BJ (cell line): ENCODE measurements at places on chromosomes 3 and 15. TPM values are rescaled to one million over a fixed set of nuclear protein-coding genes. Genes with fewer than 3 reads are reported as not detected.

GRCh38 chr3:116199063-116199462 is 246.2 kb downstream of the LSAMP start:
- DNase-seq: no peak

GRCh38 chr15:74540161-74540760 is 759 bp upstream of the ARID3B start:
- no peak for DNase-seq

DNA sequence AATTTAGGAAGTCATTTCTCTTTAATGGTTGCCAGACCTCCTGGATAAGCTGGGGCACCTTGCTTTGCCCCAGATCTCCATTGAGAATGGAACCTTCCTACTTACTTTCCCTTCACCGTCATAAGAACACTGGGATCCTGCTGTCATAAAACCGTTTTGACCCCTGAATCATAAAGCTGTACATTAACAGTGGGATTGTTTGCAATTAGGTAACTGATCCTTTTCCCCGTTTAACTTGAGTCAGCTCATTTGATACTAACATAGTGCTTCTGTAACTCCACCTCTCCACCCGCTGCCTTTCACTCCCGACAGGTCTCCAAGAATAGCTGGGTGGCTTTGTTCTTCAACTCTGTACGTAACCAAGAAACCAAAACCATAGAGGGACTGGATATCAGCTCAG is 308.2 kb upstream of the WNT5A start:
- no peak for DNase-seq

DNA sequence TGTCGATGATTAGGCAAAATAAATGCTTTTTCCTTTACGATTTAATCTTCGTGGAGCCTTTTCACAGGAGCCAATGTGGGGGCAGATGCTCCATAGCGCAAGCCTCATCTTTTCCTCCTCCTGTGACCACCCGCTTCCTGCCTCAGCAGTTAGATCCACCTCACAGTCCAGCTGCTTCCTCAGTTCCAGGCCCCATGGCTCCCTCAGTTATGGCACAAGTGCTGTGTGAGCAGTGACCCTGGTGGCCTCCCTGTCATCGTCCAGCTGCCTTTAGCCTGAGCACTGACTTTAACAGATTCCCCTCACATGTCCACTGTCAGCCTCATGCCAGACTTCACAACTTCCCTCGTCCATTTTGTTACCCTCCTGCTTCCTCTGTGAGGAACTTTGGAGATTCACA is 424.6 kb upstream of the GBE1 start:
- no peak for DNase-seq

DNA sequence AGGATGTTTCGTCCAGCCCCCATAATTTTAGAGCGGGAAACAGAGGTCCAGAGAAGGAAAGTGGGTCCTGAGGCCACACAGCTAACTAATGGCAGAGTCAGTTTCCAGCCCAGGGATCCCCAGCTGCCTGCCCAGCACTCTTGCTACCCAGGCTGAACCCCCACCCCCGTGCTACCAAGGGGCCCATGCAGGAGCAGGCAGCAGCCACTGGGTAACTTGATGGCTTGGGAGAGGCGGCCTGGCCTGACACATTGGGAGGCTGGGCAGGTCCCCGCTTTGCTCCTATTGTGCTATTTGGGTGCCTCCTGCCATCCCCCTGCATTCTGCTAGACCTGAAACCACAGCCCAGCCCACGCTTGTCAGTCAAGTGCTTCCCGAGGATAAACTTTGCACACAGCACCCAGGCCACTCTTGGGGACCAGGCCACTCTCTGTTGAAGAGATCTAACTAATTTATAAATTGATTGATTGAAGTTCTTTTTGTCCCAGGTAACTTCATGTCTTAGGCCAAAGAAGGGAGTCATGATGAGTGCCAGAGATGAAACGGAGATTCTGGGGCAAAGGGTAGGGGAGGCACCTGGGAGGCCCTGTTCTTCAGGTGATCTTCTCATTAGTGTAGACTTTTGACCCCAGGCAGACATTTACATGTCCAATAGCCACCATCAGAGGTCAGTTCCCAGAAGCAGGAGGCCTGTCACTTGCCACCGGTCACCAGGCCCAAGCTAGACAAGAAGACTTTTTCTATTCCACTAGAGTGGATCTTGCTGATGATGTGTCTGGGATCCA is 7.0 kb downstream of the PAK6 start:
- no peak for DNase-seq

- no peak for DNase-seq
Observed at GRCh38 chr3:8286086-8286485, 215.5 kb upstream of the LMCD1 start.

GRCh38 chr3:23256741-23257435 is 53.8 kb downstream of the UBE2E2 start:
- DNase-seq: no peak

DNA sequence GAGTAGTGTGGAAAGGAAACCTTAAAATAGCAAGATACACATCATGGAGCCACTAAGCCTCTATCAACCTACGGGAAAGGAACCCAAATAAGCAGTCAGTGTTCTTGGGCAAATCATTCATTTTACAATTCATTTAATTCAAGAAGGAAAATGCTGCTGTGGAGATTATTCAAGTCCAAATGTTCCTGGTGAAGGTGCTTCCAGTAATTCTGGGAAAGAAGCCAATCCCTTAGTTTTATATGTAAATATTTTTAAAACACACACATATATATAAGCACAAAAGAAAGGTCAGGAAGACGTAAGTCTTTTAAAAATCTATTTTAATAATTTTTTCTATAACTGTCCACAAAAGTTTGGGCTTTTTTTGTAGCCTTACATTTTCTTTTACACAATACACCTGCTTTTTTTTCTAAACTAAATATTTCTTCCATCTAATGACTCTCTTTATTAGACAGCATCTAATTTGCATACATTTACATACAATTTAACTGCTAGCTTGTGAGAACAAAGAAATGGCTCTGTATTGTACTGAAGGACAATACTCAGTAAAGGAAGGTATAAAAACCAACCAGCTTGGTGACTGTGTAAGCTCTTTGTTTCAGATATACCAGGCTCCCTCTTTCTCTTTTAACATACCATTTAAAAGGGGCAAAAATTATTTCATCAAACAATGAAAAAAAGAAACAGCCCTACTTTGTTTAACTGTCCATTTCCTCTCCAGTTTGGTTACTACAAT is 269.5 kb downstream of the ZBTB20 start:
- DNase-seq: no peak

GRCh38 chr3:177810162-177810623 is 612.9 kb upstream of the TBL1XR1 start:
- DNase-seq: peak; percentile 91

DNA sequence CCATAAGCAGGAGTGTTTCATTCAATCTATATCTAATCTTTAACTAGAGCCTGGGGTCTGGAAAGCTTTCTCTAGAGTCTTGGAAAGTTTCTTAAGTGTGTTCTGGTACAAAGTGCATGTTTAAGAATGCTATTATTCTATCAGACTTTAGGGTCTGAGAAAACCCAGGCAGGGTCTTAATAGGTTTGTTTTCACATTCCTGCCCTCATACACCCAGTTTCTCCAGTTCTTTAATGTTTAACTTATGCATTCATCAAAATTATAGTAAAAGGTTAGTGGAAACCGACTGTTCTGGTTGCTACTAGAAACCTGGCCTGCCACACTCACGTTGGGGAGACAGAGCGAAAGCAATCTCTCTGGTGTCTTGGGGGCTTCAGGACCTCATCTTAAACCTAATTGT is 102.9 kb upstream of the WDR72 start:
- DNase-seq: no peak

DNA sequence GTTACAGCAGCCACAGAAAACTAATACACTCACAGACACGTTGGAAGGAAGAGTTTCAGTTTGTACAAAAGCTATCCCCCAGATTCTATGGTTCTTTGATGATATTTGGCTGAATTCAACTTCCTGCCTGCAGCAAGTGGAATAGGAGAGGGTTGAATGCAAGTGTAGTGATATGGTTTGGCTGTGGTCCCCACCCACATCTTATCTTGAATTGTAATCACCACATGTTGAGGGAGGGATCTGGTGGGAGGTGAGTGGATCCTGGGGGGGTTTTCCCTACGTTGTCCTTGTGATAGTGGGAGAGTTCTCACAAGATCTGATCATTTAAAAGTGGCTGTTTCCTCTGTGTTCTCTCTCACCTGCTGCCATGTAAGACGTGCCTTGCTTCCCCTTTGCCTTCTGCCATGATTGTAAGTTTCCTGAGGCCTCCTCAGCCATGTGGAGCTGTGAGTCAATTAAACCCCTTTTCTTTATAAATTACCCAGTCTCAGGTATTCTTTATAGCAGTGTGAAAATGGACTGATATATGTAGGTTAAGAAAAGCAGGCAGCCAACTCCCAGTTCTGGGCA is 29.8 kb downstream of the NMNAT3 start:
- DNase-seq: no peak

DNA sequence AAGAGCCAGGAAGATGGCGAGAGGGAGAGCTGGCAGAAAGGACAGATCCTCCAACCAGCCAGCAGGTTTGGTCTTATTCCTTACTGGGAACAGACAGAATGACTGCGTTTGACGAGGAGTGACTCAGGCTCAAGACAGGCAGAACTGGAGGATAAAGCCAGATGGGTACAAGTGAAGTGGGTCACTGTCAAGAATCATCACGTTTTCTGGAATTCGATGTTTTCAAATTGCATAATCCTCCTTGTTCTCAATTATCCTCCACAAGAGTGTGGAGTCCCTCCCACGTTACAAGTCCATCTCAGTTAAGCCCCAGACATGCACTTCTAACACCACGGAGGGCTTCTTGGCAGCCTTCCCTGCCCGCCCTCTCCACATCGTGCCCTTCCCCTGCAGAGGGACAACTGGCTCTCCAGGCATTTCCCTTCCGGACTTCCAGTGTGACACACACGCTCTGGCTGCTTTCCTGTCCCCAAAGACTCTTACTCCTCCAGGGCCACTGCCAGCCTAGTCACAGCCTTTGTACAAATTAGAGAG is 183.1 kb downstream of the CHST2 start:
- DNase-seq: peak; percentile 80

DNA sequence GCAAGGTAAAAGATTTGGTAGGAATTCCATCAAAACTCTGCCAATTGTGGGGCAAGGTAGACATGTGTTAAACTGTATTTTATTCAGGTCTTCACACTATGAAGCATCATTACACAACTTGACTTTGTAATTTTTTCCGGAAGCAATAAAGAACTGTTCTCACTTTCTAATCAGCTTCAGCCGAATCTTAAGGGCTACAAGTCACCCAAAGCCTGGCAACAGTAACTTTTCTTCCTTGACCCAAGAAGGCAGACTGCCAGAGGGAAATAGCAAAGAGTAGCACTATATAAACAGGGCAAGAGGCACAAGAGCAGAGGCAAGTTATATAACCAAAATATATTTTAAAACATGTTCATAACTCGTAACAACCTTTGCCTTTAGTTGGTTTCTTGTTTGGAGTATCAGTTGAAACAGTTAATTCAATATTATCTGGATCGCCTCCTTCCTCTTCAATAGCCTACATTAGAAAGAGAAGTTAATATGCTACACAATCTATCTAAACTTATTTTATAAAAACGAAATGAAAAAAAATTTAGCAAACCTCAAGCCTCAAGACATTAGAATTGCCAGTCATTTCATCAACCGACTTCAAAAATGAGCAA is 1.4 kb downstream of the SLTM start:
- no peak for DNase-seq

DNA sequence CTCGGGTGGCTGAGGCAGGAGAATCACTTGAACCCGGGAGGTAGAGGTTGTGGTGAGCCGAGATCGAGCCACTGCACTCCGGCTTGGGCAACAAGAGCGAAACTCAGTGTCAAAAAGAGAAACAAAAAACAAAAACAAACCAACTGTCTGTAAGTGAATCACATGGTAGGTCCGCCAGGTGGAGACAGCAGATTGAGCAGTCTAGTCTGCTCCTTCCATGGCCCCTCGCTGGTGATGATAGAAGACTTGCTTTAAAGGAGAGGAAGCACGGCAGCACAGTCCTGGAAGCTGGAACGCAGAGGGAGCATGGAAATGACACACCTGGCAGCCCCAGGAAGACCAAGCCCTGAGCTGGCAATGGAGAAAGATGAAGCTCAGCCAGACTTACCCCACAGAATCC is 31.4 kb upstream of the MGLL start:
- no peak for DNase-seq

DNA sequence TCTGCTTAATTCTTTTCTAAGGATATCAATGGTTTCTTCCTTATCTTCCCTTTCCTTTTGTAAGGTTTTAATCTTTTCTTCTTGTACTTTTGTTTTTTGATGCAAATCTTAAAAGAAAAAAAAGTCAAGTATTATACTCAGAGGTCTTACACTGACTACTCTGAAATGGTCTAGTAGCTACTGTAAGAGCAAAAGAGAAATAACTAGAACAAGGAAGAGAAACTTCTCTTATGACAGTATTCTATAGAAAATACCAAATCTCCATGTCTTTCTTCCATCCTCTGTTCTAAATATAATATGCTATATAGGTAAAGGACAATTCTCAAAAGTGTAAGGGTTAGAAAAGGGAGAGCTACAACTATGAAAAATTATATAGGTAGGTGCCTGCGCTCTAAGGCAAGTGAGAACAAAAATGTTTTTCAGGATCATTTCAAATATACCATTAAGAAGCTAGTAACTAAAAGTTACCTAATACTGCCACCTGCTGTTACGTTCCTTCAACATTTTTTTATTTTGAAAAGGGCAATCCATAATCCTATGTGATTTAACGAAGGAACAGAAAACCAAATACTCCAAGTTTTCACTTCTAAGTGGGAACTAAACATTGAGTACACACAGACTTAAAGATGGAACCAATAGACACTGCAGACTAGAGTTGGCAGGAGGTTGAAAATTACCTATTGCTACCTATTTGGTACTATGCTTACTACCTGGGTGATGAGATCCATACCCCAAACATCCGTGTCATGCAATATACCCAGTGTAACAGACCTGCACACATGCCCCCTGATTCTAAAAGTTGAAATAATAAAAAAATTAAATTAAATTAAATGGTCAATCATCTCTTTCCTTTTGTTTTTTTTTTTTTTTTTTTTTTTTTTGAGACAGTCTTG is 36.7 kb downstream of the CIP2A start:
- DNase-seq: no peak

CDCP1 gene
- 1.0 and 1.3 TPM in 2 replicates for polyA plus RNA-seq

BSN gene
- 0.01 and 0.04 TPM in 2 replicates for polyA plus RNA-seq

LCTL gene
- polyA plus RNA-seq: 0.17 and 0.25 TPM in 2 replicates

ANKUB1 gene
- polyA plus RNA-seq: not detected in 2 replicates

AMIGO3 gene
- not detected in 2 replicates for polyA plus RNA-seq

ZNF501 gene
- 3.7 and 4.8 TPM in 2 replicates for polyA plus RNA-seq

CCR9 gene
- not detected in 2 replicates for polyA plus RNA-seq

HRG gene
- polyA plus RNA-seq: not detected in 2 replicates

EFCC1 gene
- polyA plus RNA-seq: not detected in 2 replicates

CFAP20DC gene
- polyA plus RNA-seq: 0.81 and 2.2 TPM in 2 replicates

HYAL1 gene
- 0.10 and 0.12 TPM in 2 replicates for polyA plus RNA-seq
